ENCODE measurements at places on chromosomes 7 and 10.
A peak's percentile ranks its signal among the peaks of the same experiment; 100 is the strongest.

DNA sequence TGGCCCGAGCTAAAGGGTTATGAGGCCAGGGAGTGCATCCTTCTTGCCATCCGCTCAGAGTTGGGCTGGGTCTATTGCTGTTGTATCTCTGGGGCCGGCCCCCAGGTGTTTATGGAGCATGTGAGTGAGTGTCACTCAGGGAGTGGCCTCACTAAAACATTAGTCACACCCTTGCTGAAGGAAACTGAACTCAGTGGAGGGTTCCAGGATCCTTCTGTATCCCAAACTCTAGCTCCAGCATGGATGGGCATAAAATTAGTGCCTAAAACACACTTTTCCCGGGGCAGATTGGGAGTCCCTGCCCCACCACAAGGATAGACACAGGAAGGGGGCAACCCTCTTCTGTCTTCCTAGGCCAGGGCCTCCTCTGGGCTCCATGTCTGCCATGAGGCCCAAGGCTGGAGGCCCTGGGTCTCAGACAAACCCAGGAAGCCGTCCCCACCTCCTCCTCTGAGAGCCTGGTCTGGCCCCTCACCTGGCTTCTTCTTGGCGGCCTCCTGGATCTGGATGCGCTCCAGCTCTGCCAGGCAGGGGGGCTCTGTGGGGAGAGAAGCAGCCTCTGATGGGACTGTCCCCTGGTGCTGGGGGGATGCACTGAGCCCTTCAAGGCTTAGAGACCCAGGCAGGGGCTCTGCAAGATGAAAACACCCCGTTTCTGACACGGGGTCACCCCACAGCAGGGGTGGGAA is 24.5 kb downstream of the SPOCK2 start:
- DNase-seq = no peak

DNA sequence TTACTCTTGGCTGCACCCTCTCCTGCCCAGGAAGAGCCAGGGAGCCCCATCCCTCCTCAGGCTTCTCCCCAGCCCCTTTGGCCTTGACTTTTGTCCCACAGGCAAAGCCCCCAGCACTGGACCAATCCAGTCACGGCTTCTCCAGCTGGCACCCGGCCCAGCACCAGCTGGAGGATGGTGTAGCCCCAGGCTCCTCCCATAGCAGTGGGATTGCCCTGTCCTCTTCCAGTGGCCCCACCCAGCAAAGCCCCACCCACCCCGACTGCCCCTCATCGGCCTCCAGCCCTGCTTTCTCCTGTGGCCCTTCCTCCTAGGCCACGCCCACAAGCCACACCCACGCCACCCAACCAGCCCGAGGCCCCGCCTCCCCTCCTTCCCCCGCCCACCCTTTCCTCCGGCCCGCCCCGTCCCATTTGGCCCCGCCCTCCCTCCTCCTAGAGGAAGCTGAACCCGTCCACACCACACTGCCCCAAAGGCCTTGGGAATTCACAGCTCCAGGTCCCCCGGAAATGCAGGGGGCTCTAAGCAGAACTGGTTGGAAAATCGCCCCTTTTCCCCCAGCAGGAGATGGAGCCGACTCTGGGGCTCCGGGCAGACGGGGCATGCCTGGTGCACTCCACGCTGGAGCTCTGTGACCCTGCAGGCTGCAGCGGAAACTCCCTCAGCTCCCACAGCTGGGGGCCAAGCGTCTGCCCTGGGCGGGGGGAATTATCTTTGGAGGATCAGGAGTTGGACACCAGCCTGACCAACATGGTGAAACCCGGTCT is 25.2 kb downstream of the GET4 start:
- peak; percentile 79 for DNase-seq

- peak; percentile 11 for DNase-seq
Observed at GRCh38 chr10:88687853-88688467, 18.1 kb upstream of the LIPK start.

GRCh38 chr10:22717728-22718127 is 3.4 kb upstream of the PIP4K2A start:
- no peak for DNase-seq

DNA sequence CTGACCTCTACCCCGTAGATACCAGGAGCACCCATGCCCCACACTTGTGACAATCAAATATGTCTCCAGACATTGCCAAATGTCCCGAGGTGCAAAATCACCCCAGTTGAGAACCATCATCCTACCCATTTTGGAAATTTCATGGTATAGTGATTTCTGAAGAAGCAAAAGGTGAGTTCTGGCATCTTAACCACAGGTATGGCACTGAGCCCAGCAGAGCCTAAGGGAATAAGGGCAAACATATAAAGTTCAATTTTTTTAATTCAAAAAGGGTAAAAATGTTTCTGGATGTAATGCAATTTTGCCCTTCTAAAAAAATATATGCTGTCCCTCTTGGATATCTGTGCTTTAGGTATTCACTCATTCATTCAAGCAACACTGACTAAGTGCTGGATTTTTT is 30.5 kb upstream of the CPXM2 start:
- DNase-seq = no peak

- DNase-seq = no peak
Observed at GRCh38 chr7:137329411-137329810, 14.1 kb downstream of the PTN start.

DNA sequence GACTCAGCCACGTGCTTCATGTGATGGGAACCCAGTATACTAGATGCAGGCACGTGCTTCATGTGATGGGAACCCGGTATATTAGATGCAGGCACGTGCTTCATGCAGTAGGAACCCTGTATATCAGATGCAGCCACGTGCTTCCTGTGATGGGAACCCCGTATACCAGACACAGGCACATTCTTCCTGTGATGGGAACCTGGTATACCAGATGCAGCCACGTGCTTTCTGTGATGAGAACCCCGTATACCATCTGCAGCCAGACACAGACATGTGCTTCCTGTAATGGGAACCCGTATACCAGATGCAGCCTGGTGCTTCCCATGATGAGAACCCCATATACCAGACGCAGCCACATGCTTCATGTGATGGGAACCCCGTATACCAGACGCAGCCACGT is 44.0 kb downstream of the MGMT start:
- DNase-seq = no peak

DNA sequence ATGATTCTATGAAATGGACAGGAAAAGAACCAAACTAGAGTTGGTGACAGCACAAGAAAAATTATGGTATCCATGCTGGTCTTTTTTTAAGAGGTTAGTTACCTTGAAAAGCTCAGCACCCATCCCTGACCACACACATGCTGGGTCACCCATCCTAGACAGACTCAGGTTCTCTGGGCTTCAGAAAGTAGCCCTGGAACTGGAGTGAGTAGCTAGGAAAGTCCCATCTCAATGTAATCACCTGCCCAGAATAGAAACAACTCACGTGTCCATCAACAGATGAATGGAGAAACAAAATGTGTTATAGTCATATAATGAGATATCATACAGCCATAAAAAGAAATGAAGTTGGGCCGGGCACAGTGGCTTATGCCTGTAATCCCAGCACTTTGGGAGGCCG is 37.0 kb downstream of the GSDME start:
- no peak for DNase-seq

- DNase-seq = no peak
Observed at GRCh38 chr7:8277394-8277982, 15.5 kb upstream of the ICA1 start.

GRCh38 chr10:128863411-128863810 is 603.6 kb upstream of the MGMT start:
- no peak for DNase-seq

DNA sequence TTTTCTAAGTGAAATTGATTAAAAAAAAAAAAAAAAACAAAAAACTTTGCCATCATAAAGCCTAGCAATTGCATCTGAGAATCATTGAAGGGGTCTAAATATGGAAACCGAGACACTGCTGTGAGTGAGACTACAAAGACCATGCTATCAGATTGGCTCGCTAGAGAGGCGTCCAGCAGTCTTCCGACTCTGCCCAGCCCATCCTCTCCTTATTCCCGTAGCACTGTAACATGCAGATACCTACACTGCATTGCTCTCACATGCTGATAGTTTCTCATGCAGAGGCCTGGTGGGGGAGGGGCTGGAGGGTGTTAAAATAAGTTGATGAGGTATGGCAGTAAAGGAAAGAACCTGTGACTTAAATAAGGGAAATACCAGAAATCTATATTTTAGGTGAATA is 130.7 kb downstream of the NRF1 start:
- DNase-seq = no peak

DNA sequence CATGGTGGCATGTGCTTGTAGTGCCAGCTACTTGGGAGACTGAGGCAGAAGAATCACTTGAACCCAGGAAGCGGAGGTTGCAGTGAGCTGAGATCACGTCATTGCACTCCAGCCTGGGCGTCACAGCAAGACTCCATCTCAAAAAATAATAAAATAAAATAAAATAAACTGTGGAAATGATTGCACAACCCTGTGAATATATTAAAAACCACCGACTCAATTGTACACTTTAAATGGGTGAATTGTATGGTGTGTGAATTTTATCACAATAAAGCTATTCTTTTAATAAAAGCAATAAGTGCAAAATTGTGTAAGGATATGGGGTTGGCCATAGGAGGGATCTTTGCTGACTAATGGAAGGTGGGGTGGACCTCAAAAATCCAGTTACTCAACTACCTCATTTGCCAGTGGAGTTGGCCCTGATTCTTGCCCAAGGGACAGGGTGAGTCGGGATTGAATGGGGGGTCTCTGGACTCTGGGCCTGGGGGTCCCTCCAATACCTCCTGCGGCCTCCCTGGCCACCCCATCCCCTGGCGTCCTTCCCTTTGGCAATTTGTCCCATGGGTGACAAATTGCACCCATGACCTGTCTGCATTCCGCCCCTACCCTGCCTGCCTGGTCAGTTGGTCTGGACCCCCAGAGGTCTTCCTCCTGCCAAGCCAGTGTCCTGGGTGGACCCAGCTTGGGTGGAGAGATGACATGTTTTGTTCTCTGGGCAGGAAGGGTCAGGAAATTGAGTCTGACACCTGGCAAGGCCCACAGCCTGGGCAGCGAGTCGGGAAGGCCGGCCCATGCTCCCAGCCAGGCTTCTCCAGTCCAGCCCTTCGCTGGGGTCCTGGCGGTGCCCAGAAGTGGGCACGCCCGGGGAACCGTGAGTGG is 61.7 kb upstream of the ELN start:
- DNase-seq = no peak

DNA sequence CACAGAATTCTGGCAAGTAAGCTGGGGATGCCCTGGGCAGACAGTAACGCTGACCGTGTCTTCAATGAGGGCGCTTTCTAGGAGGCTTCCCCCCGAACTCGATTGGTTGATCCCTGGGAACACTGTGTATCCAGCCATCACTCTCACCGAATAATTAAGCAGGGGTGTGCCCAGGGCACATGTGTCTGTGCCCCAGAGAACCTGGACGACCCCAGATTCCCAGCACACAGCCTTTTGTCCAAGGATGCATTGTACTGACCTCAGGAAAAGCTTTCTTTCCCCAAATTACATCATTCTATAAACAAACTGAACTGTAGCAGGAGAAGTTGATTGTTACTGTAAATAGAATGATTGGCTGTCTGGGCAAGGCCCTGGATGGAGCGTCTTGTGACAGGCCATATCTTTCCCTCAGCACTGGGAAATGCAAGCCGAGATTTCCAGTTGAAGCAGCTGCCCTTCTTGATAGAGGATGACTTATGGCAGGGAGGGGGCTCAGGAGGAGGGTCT is 6.6 kb upstream of the DEPP1 start:
- DNase-seq = no peak

GRCh38 chr7:35257251-35258124 is 3.6 kb upstream of the TBX20 start:
- DNase-seq = peak; percentile 23

DNA sequence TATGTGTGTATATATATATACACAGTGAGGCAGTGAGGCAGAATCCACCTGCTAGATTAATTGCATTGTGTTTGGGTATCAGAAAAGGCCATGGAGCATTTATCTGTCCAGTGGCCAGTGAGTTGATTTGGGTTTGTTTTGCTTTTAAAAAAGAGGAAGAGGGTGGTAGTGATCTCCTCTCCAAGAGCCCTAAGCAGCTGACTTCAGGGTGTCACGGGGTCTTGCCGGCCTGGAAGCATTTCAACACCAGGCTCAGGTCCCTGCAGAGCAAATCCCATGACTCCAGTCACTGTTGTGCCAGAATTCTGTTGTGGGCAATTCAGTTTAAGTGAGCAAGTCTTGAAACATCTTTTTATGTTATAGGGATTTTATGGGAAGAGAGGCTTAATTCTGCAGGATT is 30.6 kb upstream of the GPNMB start:
- peak; percentile 87 for DNase-seq

- DNase-seq = no peak
Observed at GRCh38 chr10:8279598-8279997, 225.1 kb downstream of the GATA3 start.

DNA sequence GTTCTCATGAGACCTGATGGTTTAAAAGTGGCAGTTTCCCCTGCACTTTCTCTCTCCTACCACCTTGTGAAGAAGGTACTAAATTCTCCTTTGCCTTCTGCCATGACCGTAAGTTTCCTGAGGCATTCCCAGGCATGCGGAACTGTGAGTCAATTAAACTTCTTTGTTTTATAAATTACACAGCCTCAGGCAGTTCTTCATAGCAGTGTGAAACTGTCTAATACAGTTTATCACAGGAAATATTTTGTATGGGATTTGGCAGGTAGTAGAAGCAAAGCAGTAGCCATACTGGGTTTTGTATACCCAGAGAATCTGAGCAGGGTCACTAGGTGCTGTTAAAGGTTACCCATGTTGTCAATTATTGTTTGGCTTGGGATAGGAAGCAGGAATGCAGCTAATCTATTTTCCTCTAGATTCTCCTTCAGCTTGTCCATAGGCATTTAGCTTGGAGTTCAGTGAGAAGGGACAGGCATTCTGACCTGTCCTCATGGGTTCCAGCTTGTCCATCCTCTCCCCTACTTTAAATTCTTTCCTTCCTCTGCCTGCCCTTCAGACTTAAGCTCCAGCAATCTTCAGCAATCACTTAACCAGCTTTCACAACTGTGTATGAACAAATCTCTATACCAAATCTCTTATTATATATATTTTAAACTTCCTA is 186.7 kb downstream of the PCLO start:
- DNase-seq = no peak
